ENCODE measurements at places on chromosomes 7 and 10. TPM values are rescaled to one million over a fixed set of nuclear protein-coding genes. Genes with fewer than 3 reads are reported as not detected.

DNA sequence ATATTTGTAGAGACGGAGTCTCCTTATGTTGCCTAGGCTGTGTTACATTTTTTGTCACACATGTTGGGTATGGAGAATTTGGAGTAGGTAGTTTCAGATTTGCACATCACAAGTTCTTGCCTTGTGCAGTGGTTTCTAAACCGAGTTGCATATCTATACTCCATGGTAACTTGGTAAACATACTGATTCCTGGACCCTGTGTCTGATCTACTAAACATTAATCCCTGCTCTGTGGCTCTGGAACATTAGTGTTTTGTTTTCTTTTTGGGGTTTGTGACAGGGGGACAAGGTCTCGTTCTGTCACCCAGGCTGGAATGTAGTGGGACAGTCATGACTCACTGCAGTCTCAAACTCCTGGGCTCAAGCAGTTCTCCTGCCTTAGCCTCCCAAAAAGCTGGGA, 24.7 kb downstream of the AUTS2 start:
- no peaks in the 10 kb centered on the region for H3K36me3 ChIP-seq
- peaks cover 6% of the 10 kb centered on the region for H3K4me1 ChIP-seq
- DNase-seq: no peak
- no peaks in the 10 kb centered on the region for H3K27me3 ChIP-seq
- no peak overlapping the region for H3K4me3 ChIP-seq

DNA sequence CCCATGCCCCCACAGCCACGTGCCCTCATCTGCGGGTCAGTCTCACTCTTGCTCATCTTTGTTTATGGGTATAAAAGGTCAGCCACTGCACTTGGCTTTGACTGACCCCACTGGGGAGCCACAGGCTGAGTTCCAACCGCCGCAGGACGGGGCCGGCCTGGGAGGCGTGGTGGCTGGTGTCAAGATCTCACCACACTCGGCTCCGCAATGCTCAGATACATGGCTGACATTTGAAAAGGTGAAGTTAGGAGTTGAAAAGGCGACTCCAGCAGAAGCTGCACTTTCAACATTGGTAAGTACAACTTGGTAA, 14.9 kb downstream of the TUBGCP2 start:
- DNase-seq: no peak
- H3K4me3 ChIP-seq: no peak overlapping the region
- peaks cover 22% of the 10 kb centered on the region for H3K36me3 ChIP-seq
- H3K4me1 ChIP-seq: no peaks in the 10 kb centered on the region
- H3K27ac ChIP-seq: no peak overlapping the region
- peaks cover 4% of the 10 kb centered on the region for H3K27me3 ChIP-seq

Gene PPP1R3C
- not detected for polyA plus RNA-seq

GRCh38 chr7:87918740-87919139, 15.3 kb upstream of the ADAM22 start:
- DNase-seq: no peak
- no peaks in the 10 kb centered on the region for H3K27me3 ChIP-seq
- H3K4me3 ChIP-seq: no peak overlapping the region
- no peaks in the 10 kb centered on the region for H3K36me3 ChIP-seq

Gene EXOC6
- polyA plus RNA-seq: 8.7 TPM

Gene SPRN
- 0.37 TPM for polyA plus RNA-seq

DNA sequence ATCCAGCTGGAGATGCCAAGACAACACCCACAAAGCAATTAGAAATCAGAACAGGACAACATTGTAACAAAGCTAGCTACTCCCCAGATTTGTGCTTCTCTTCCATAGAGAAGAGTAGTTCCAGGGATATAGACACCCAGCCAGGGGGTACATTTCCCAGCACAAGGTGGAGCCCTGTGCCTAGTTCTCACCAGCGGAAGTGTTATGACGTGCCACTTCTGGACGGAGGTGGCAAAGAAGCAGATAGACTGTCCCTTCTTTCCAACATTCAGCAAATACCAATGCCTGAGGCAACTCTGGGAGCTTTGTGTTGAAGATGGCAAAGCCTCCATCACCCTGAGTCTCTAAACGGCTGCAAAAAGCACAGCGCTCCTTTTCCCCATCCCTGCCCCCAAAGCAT, 23.4 kb upstream of the GSAP start:
- H3K4me3 ChIP-seq: no peak overlapping the region
- peaks cover 7% of the 10 kb centered on the region for H3K4me1 ChIP-seq
- no peaks in the 10 kb centered on the region for H3K27me3 ChIP-seq
- H3K27ac ChIP-seq: no peak overlapping the region
- DNase-seq: no peak
- no peaks in the 10 kb centered on the region for H3K36me3 ChIP-seq

Gene KAZALD1
- not detected for polyA plus RNA-seq
